Lung (tissue), 17 donors: ENCODE measurements at places on chromosomes 6 and 20. TPM values are rescaled to one million over a fixed set of nuclear protein-coding genes. Genes with fewer than 3 reads are reported as not detected.

- H3K27ac ChIP-seq = no peak overlapping the region
- H3K4me3 ChIP-seq = no peak overlapping the region
- DNase-seq = no peak
- H3K4me1 ChIP-seq = no peaks in the 10 kb centered on the region
- no peaks in the 10 kb centered on the region for H3K27me3 ChIP-seq
Observed at GRCh38 chr6:71211799-71212198, 76.8 kb upstream of the OGFRL1 start.

DNA sequence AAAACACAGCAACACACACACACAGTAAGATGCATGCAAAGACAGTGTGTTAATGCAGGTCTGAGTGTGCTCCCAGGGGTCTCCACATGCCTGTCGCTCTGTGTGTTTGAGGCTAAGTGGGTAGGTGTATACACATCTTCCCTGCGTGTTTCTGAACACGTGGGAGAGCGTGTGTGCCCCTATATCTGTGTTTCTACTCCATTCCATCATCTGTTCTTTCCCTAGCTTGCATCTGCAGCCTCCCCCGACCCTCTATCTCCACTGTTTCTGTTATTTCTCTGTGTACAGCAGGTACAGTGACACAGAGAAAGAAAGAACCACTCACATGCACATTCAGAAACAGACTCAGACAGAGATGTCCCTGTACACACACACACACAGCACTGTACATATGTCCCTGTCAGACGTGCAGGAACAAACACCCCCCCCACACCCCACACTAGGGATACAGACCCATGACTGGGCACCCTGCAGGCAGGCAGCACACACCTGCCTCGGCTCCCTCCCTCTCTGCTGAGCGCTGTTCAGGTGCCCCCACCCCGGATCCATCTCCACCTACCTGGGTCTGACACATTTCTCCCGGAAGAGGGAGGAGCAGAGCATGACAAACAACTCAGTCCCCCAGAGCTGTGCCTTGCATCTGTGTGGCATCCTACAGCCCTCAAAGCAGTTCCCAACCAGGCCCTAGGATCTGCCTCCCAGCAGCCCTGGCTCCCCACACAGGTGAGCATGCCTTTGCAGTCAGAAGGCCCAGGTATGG, 27.6 kb downstream of the KCNK15 start:
- H3K27ac ChIP-seq = no peak overlapping the region
- H3K27me3 ChIP-seq = no peaks in the 10 kb centered on the region
- H3K36me3 ChIP-seq = no peaks in the 10 kb centered on the region
- no peaks in the 10 kb centered on the region for H3K4me1 ChIP-seq
- no peak overlapping the region for H3K4me3 ChIP-seq

DNA sequence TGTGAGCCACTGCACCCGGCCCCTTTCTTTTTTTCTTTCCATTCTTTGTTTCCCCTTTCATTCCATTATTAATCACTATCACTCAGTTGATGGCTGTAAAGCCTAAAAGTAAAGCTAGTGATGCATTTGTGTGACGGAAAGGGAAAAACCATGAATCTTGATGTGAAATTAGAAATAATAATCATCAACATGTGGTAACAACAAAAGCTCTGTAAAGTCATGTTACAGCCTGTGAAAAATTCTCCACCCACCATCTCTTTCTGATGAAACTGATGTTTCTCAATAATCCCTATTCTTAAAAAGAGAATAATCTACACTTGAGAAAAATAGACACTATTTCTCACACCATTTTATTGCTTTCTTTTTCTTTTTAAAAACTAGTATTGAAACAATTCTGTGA, 80.0 kb downstream of the CRYBG1 start:
- H3K27me3 ChIP-seq = peaks cover 7% of the 10 kb centered on the region
- H3K27ac ChIP-seq = no peak overlapping the region
- H3K4me1 ChIP-seq = no peaks in the 10 kb centered on the region
- DNase-seq = no peak
- H3K36me3 ChIP-seq = no peaks in the 10 kb centered on the region
- no peak overlapping the region for H3K4me3 ChIP-seq

Gene WFDC10B
- total RNA-seq = 2.0 TPM

- H3K4me1 ChIP-seq = no peaks in the 10 kb centered on the region
- no peaks in the 10 kb centered on the region for H3K36me3 ChIP-seq
- no peak overlapping the region for H3K4me3 ChIP-seq
- H3K27ac ChIP-seq = no peak overlapping the region
- DNase-seq = no peak
- no peaks in the 10 kb centered on the region for H3K27me3 ChIP-seq
Observed at GRCh38 chr20:42656130-42656529, 533.6 kb downstream of the PTPRT start.

DNA sequence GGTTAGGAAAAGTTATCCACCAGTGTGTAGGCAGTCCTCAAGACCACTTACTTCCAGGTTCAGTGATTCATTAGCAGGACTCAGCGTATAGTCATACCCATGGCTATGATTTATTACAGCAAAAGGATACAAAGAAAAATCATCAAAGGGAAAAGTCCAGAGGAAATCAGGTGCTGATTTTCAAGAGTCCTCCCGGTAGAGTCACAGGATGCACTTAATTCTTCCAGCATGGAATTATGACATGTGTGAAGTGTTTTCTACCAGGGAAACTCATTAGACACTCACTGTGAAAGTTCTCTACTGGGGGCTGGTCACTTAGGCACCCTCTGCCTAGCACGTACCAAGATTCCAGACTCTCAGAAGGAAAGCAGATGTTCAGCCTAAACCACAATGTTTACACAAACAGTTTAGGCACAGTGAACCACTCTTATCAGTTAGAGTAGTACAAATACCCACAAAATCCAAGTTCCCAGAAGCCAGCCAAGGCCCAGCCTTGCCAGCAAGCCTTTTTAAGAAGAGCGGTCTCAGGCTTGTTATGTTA, 10.2 kb downstream of the WFDC3 start:
- peak; percentile 24 for DNase-seq
- peak overlapping the region; percentile 50 for H3K27ac ChIP-seq
- peaks cover 7% of the 10 kb centered on the region for H3K4me1 ChIP-seq

Gene KCNG1
- 0.54 TPM for total RNA-seq

DNA sequence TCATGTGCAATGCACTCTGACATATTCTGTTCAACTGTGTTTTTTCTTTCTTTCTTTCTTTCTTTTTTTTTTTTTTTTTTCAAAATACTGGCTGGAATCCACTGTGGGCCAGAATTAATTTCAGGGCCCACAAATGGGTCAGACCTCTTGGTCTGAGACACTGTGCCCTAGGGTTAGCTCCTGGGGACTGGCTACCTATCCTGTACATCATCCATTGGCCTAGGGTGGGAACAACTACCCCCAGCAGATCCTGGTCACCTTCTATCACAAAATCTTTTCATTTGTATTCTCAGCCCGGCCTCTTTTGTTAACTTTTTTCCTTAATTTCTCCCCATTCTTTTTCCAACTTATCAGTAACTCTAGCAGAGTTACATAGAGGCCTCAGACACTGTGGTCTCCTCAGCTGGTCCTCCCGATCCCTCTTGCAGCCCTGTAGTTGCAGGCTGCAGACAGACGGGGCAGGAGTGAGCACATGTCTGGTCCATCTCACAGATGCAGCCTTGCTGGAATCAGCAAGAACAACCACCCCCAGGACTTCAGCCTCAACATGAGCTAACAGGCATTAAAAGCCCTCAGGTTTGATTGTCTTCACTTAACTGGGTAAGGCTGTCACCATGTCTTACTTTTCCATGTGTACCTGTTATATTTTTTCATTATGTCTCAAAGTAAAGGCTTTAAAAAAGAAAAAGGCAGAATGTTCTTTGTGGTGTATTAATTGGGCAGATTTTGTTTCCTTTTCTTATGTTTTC, 41.3 kb downstream of the TXLNB start:
- H3K27ac ChIP-seq = no peak overlapping the region
- DNase-seq = peak; percentile 54
- H3K4me3 ChIP-seq = no peak overlapping the region
- peaks cover 9% of the 10 kb centered on the region for H3K4me1 ChIP-seq
- no peaks in the 10 kb centered on the region for H3K27me3 ChIP-seq
- no peaks in the 10 kb centered on the region for H3K36me3 ChIP-seq

GRCh38 chr6:82775361-82775760, 290.3 kb downstream of the UBE3D start:
- no peak for DNase-seq
- no peaks in the 10 kb centered on the region for H3K27me3 ChIP-seq
- H3K27ac ChIP-seq = no peak overlapping the region
- H3K4me1 ChIP-seq = no peaks in the 10 kb centered on the region

Gene CD93
- total RNA-seq = 239 TPM

Gene NUDT3
- 38.5 TPM for total RNA-seq

GRCh38 chr6:42021847-42022754, 28.2 kb upstream of the TAF8 start:
- peak overlapping the region; percentile 73 for H3K27ac ChIP-seq
- peaks cover 14% of the 10 kb centered on the region for H3K4me1 ChIP-seq
- H3K4me3 ChIP-seq = no peak overlapping the region
- DNase-seq = peak; percentile 27
